ENCODE measurements at places on chromosomes 4 and X. TPM values are rescaled to one million over a fixed set of nuclear protein-coding genes. Genes with fewer than 3 reads are reported as not detected.

DNA sequence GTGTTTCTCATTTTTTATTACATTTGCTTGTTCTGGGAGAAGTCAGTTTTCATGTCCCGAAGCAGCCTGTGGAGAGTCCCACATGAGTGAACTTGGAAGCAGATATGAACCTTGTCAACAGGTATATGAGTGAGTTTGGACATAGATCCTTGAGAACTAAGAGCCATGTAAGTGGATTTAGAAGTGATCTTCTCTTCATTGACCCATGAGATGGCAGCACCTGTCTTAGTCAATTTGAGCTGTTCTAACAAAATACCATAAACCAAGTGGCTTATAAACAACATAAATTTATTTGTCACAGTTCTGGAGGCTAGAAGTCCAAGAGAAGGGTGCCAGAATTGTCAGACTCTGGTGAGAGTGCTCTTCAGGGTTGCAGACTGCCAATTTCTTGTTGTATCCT, 1043.8 kb downstream of the ADGRL3 start:
- no peaks in the 10 kb centered on the region for H3K36me3 ChIP-seq
- no peaks in the 10 kb centered on the region for H3K4me1 ChIP-seq
- no peak for DNase-seq
- no peak overlapping the region for H3K4me3 ChIP-seq
- H3K27ac ChIP-seq = no peak overlapping the region

DNA sequence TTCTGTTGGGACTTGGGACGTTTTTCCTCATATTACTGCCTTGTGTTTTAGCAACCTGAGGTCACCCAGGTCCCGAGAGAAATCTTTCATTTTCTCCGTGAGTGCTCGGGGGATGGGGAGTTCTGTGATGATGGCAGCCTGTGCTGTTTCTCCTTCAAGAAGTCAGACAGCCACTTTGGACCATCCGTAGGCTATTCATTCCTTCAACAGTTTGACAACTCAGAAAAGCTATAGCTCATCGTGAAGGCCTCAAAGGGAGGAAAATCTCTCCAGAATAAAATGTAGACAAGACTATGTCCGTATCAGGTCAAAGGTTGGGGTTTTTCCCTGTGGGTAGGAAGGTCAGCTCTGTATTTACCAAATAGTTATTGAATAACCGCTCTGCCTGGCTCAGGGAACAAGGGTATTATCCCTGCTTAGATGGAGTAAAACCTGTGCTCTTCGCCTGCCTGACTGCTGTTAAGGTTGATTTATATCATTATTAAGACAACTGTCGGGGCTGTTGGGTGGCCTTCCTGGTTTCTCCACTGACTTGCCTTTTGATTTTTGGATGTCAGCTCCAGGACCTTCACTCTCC, 36.6 kb downstream of the FAM114A1 start:
- H3K27ac ChIP-seq = no peak overlapping the region
- H3K4me1 ChIP-seq = no peaks in the 10 kb centered on the region
- H3K4me3 ChIP-seq = no peak overlapping the region
- no peak for DNase-seq

DNA sequence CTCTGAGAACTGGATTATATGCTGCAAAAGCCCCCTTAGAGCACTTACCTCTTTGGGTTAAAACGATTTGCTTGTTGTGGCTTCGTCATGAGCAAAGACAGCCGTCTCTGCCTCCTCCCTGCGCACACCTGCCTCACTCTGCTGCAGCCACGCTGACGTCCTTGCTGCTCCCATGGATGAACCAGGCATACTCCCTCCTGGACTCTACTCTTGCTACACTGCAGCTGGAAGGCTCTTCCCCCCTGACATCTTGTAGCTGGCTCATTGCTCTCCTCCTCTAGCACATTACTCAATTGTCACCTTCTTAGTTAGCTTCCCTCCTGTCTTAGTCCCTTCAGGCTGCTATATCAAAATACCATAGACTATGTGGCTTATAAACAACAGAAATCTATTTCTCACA, 59.3 kb downstream of the FAM114A1 start:
- peaks cover 100% of the 10 kb centered on the region for H3K36me3 ChIP-seq
- no peak overlapping the region for H3K27ac ChIP-seq
- no peak for DNase-seq

ESX1 gene
- total RNA-seq = not detected

NHS gene
- 2.0 TPM for total RNA-seq

AKAP14 gene
- not detected for total RNA-seq

GRCh38 chr4:125042041-125042440, 272.7 kb upstream of the FAT4 start:
- no peak overlapping the region for H3K27ac ChIP-seq
- peaks cover 27% of the 10 kb centered on the region for H3K4me1 ChIP-seq
- H3K27me3 ChIP-seq = no peaks in the 10 kb centered on the region
- H3K36me3 ChIP-seq = no peaks in the 10 kb centered on the region
- no peak for DNase-seq

CSAG1 gene
- not detected for total RNA-seq

- H3K4me3 ChIP-seq = no peak overlapping the region
- H3K36me3 ChIP-seq = no peaks in the 10 kb centered on the region
- DNase-seq = no peak
- no peaks in the 10 kb centered on the region for H3K4me1 ChIP-seq
Observed at GRCh38 chr4:85717847-85718246, 242.9 kb downstream of the ARHGAP24 start.

GRCh38 chr4:185504098-185505047, 30.9 kb downstream of the PDLIM3 start:
- H3K27me3 ChIP-seq = no peaks in the 10 kb centered on the region
- peak overlapping the region; percentile 36 for H3K4me3 ChIP-seq
- peaks cover 11% of the 10 kb centered on the region for H3K36me3 ChIP-seq
- H3K27ac ChIP-seq = peak overlapping the region; percentile 80

ZNF141 gene
- total RNA-seq = 5.9 TPM

MSANTD1 gene
- 0.95 TPM for total RNA-seq

Measured in esophagus squamous epithelium (tissue), 5 donors.